ENCODE measurements at places on chromosomes 4 and X.

GRCh38 chr4:112327965-112328733 is 31.0 kb downstream of the ALPK1 start:
- peak; percentile 75 for DNase-seq

- DNase-seq = no peak
Observed at GRCh38 chr4:88045021-88045420, 37.6 kb downstream of the PKD2 start.

DNA sequence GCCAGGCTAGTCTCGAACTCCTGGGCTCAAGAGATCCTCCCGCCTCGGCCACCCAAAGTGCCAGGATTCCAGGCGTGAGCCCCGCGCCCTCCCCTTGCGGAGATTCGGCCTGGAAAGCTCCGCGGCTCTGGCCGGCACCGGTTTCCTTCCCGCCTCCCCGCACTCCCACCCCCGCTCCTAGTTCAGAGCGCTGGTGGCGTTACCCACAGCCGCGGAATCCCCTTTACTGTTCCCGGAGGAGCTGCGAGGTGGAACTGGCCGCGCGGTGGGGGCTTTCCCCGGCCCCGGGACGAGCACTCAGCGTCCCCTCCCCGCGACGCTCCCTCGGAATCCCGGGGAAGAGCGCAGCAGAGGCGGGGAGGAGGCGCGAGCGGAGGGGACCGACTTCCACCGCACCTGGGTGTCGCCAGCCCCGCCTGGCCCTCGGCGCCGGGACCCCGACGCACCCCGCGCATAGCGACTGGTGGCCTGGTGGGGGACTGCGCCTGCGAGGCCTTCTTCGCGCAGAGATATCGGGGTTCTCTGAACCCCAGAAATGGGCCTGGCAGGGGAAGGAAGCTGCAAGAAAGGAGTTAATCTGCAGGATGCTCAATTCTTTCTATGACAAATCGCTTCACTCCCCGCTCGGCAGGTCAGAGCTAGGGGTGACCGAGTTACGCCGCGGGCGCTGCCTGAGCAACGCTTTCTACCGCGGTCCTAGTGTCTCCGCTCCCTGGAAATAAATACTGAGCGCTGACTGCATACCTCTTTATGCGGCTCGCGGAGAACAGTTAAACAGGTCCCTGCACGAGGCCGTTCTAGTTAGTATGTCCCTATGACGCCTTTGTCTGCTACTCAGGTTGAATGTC is 14.6 kb upstream of the SLC25A4 start:
- no peak for DNase-seq

DNA sequence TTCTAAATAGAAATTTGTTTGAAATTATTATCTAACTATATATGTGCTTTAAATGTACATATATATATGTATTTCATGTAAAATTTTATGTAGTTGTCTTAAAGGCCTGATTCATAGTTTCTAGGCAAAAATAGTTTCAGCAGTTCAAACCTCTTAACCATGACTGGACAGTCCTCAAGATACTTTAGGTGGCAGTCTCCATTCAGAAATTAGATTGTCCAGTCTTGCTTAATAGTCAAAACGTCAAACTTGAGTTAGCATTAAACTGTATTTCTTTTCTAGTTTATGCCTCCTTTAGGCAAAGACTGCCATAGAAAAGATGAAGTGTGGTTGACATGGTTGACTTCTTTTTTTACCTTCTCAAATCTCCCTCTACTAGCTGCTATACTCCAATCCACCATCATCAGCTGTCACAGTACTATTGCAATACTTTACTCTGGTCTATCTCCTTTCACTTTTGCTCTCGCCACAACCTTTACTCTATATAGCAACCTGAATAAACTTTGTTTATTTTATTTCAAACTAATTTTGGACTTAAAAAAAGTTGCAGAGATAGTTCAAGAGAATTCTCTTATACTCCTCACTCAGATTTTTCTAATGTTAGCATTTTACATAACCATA is 395.6 kb upstream of the DIPK2B start:
- DNase-seq = no peak

GRCh38 chrX:78333521-78333920 is 6.1 kb upstream of the CYSLTR1 start:
- DNase-seq = no peak

- DNase-seq = no peak
Observed at GRCh38 chr4:18815081-18815778, 793.7 kb upstream of the LCORL start.

DNA sequence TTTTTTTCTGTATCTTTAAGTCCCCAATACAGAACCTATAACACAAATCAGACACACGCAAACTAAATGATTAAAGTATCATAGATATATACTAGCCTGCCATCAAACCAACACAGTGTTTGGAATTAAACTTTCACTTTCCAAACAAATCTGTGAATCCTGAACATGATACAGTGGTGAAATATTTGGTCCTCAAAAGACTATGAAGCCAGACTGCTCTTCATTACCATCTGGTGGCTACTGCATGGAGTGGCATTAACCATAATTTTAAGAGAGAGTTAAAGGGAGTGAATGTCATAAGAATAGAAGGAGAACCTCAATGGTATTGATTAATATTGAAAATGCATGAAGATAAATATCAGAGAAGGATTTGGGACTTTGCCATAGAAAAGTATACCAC is 9.2 kb upstream of the GABRA4 start:
- DNase-seq = peak; percentile 0

GRCh38 chr4:27008679-27009078 is 148.0 kb downstream of the STIM2 start:
- no peak for DNase-seq

GRCh38 chrX:106742805-106743204 is 16.3 kb downstream of the RNF128 start:
- no peak for DNase-seq

- DNase-seq = no peak
Observed at GRCh38 chrX:7116081-7116480, 31.4 kb upstream of the STS start.

- DNase-seq = no peak
Observed at GRCh38 chr4:128221586-128221985, 66.0 kb downstream of the PGRMC2 start.

- DNase-seq = peak; percentile 57
Observed at GRCh38 chr4:38621028-38621684, 42.8 kb upstream of the KLF3 start.

DNA sequence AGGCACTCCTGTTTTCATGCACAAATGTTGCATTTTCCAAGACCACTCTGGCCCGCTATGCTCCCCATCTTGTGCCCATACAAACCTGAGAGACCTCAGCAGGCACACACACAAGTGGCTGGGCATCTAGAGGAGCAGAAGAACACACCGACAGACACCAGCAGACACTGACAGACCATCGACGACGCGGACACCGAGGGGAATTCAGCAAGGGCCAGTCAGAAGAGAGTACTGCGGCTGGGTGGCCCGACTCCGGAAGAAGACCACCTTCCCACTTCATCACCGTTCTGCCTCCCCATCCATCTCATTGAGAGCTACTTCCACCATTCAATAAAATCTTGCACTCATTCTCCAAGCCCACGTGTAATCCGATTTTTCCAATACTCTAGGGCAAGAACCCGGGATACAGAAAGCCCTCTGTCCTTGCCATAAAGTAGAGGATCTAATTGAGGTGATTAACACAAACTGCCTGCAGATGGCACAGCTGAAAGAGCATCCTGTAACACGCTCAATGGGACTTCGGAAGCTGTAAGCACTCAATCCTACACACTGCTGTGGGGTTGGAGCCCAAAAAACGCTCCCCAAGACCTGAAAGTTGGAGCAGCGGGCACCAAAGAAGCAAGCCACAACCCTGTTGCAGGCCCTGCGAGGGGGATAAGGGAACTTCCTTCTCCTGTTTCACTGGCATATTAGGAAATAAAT is 780.9 kb downstream of the ARAP2 start:
- no peak for DNase-seq

- DNase-seq = no peak
Observed at GRCh38 chr4:16914208-16914607, 15.8 kb upstream of the LDB2 start.

DNA sequence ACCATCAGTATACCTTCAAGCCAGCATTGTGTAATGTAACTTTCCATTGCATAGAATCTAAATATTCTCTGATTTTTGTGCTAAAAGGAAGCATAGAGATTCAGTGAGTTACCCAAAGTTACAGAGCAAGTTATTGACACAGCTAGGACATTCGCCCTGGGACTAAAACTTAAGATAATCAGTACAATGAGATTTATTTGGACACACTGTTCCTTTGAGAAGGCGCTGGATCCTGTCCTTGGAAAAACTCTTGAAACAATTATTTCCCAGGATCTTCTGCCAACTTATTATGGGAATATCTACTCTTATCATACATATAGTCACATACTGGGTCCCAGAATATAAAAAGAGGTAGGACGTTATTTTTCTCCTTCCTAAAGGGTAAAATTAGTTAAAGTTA is 392.0 kb downstream of the UBE2NL start:
- DNase-seq = no peak

GRCh38 chrX:48045410-48046311 is 25.8 kb downstream of the ZNF630 start:
- no peak for DNase-seq

DNA sequence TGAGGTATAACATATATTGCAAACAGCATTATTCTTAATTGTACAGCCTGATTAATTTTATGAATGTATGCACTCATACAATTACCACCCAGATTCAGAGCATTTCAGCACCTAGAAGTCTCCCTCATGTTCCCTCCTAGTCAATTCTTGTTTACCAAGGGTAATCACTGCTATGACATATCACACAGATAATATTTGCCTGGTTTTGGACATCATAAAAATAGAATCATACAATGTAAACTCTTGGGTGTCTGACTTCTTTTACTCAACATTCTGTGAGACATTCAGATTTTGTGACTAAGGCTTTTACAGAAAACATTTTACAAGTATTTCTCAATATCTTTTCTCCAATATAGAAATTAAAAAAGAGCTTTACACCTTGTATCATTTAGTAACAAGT is 66.9 kb downstream of the PTPN13 start:
- DNase-seq = no peak

- DNase-seq = no peak
Observed at GRCh38 chr4:4456351-4456750, 69.4 kb downstream of the NSG1 start.

- no peak for DNase-seq
Observed at GRCh38 chrX:108198420-108198819, 106.8 kb downstream of the ATG4A start.

GRCh38 chr4:36254371-36254770 is 10.1 kb upstream of the ARAP2 start:
- DNase-seq = no peak

DNA sequence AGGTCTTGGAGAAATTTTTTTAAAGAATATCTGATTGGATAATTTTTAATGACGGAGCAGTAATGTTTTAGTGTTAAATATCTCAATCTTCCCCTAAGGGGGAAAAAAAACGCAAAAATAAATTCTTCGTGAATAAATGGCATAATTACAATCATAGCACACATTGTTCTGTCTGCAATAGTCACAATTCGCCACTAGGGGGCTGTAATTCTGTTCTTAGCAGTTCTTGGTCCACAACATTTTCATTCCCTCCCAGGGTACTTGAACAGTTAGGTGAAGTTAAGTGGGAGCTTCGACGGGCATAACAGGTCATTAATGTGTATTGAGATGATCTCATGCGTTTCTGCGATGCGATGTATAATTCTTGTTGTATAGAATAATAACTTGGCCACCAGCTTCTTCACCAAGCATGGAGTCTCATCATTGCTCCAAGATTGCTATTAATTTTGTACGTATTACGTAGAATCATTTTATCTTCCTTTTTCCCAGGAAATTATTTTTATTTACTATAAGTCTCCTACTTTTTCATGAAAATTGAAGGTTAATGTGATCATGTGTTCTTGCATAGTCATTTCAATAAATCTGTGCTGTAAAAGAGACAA is 27.2 kb downstream of the HTR2C start:
- peak; percentile 12 for DNase-seq

- DNase-seq = no peak
Observed at GRCh38 chr4:4640692-4641091, 98.8 kb upstream of the STX18 start.

DNA sequence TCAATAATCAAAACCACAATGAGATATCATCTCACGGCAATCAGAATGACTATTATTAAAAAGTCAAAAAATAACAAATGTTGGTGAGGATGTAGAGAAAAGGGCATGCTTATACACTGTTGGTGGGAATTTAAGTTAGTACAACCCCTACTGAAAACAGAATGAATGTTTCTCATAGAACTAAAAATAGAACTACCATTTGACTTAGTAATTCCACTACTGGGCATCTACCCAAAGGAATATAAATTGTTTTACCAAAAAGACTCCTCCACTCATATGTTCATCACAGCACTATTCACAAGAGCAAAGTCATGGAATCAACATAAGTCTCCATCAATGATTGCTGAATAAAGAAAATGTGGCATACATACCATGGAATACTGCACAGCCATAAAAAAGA is 278.1 kb upstream of the ARSJ start:
- DNase-seq = no peak

DNA sequence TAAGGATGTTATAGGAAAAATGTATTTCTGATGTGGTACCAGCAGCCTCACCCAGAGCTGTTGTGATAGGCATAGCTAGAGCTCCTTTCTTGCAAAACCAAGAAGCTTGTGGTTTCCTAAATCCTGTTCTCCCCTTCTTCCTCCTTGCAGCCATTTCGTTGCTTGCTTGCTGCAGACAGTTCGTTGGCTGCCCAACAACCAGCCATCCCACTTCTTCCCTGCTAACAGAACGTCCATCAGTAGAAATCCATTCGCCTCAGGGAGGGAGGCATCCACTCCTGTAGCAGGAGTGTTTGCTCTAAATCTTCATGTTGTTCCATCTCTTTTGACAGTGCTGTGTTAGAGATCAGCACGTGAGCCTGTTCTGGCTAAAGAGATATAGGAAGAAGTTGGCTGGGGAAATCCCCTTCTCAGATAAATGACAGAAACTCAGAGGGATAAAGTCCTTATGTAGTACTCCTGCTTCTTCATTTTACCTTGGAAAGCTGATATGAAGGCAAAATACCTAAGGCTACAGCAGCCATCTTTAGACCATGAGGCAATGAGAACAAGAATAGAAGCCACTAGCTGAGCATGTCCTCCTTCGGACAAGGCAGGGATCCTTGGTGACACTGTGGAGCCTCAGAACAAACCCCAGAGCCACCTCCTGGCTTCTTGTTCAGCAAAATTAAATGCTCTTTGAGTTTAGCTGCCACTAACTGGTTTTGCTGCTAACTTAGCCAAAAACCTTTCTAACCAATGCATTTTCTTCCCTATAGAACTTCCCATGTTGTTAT is 68.4 kb upstream of the RELL1 start:
- no peak for DNase-seq

- no peak for DNase-seq
Observed at GRCh38 chrX:44338361-44338760, 5.1 kb downstream of the EFHC2 start.

GRCh38 chr4:184890499-184890898 is 64.7 kb upstream of the ACSL1 start:
- DNase-seq = peak; percentile 48

DNA sequence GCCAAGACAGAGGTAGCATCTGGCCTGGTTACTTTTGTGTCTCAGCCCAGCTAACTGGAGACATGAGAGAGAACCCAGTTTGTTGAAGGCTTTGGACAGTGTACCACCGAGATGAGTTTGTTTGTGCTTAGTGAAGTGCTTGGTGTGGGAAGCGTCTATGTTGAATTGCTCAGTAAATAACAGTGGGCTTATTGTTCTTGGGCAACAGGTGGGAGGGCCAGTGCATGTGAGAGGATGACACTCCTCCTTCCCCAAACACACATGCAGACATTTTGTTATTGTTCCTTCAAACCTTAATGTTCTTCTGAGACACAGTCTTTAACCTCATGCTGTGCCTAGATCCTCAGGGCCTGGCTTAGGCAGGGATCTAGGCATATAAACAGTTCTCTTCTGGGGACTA is 39.7 kb downstream of the MSN start:
- DNase-seq = no peak

- DNase-seq = no peak
Observed at GRCh38 chrX:24055043-24055356, 244 bp downstream of the EIF2S3 start.

- DNase-seq = peak; percentile 69
Observed at GRCh38 chr4:6116696-6117285, 83.6 kb downstream of the JAKMIP1 start.

Data from NCI-H2171 treated with DMSO at 0.1 percent for 48 hours (cell line).